ENCODE measurements at places on chromosomes 5 and 9.

GRCh38 chr5:159402311-159402710, 72.0 kb upstream of the IL12B start:
- peak; percentile 0 for DNase-seq

GRCh38 chr9:89988458-89988857, 383.6 kb downstream of the GADD45G start:
- DNase-seq, result no peak

DNA sequence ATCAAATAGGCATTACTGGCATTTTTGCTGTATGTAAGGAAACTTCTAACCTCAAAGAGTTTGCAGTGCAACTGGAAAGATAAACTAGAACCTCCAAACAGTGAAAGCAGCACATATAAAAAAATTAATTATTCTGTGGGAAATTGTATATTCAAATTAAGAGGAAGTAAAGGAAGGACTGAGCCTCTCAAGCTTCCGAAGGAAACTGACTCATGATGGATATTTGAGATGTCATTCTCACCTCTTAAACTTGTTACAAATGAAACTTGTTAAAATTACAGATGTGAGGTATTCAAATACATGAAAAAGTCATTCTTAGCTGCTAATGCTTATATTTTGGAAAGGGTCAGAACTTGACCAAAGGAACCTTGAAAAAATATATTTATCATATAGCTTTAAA, 538.7 kb downstream of the PDE4D start:
- no peak for DNase-seq

DNA sequence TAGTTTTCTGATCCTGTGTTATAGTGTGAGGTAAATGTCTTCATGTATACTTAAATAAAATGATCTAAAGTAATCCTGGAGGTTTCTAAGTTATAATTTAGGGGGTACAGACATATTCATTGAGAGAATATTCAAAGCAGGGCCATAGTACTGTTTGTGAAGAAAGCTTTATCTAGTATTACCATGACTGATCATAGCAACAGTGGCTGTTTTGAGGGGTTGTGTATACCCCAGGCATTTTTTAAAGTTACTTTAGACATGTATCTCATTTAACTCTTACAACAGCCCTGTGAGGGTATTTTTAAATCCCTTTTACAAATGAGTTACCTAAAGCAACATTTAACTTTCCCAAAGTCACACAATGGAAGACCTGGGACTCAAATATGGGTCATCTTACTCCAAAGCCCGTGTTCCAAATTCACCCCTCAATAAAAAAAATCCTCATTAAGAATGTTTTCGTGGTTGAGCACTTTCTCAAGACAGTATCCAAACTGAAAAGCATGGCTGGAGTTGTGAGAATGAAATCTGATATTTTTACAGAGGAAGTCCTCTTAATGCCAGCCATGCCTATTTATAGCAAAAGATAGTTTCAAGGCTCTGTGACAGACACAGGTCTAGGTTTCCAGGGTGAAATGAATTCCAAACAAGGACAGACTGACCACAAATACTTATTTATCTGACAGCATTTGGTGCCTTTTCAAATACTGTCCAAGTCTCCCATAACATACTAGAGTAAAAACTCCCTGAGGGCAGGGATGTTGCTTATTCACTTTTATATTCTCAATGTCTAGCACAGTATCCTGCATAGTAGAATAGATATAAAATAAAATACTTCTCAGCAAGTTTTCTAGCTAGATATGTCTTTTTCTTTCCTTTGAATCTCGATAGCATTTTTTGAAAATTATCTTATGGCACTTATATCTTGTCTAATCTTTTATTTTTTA, 10.4 kb downstream of the STOM start:
- DNase-seq, result no peak

DNA sequence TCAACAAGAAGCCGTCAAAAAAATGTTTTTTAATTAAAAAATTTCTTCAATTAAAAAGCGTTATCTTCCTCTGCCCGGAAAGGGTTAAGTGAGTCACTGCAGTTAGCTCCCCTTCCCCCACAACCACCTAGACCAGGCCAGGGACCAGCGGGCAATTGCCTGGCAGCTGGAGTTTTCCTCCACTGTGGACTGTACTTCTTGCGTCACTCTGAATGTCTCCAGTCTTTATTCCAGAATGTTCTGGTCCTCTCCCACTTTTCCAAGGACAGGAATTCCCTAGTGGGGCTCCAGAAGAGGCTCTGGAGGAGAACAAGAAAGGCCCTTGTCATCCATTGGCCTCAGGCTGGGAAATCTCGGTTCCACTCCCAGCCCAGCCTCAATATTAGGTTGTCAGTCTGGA, 114.0 kb downstream of the C9orf50 start:
- no peak for DNase-seq

DNA sequence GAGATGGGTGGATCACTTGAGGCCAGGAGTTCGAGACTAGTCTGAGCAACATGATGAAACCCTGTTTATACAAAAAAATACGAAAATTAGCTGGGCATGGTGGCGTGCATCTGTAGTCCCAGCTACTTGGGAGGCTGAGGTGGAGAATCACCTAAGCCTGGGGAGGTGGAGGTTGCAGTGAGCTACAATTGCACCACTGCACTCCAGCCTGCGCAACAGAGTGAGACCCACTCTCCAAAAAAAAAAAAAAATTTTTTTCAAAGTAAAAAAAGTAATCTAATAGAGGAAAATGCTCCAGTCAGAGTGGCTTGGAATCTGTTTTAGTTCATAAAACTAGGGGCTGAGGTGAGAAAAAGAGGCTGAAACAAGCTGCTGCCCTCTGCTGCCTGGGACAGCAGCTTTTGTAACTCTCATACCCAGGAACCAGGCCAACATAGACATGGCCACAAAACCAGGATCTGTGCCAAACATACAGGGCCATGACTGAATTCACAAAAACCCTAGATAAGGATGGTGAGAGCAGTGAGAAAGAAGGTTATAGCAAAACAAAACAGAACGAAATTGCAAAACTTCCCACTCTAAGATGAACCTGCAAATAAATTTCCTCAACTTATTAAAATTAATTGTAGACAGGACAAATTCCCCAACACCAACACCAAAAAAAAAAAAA, 13.1 kb upstream of the DCAF12 start:
- DNase-seq, result no peak

GRCh38 chr9:8816361-8816760, 1016.8 kb upstream of the DMAC1 start:
- DNase-seq, result peak; percentile 33

DNA sequence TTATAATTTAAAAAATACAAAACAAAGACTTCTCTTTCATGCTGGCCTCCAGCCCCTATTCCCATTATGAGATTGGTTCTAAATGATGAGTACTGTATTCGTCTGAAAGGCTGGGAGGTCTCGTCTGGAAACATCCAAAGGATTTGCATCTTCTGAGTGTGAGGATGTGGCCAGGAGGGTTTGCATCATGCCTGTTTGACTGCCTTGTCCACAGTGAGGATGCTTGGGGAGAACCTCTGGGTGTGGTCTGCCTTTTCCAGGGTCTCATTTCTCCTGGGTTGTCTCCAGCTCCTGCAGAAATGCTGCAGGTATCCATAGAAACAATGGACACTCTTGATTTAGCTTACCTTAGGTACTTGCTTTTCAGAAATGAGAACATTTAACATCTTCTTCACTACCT, 26.4 kb upstream of the CXCL14 start:
- DNase-seq, result no peak

- DNase-seq, result no peak
Measured at GRCh38 chr5:31412324-31412723, 119.6 kb downstream of the DROSHA start.

- DNase-seq, result no peak
Measured at GRCh38 chr5:128111818-128112448, 28.4 kb downstream of the SLC12A2 start.

- DNase-seq, result no peak
Measured at GRCh38 chr5:63555874-63556273, 406.4 kb downstream of the HTR1A start.

- no peak for DNase-seq
Measured at GRCh38 chr5:107425541-107426031, 245.2 kb downstream of the EFNA5 start.

GRCh38 chr9:121779381-121780117, 128.1 kb downstream of the DAB2IP start:
- DNase-seq, result no peak

- no peak for DNase-seq
Measured at GRCh38 chr9:87461256-87461655, 36.4 kb upstream of the DAPK1 start.

GRCh38 chr9:137395666-137396010, 27.3 kb downstream of the EXD3 start:
- DNase-seq, result no peak

GRCh38 chr5:173454736-173455598, 126.8 kb upstream of the STC2 start:
- no peak for DNase-seq

DNA sequence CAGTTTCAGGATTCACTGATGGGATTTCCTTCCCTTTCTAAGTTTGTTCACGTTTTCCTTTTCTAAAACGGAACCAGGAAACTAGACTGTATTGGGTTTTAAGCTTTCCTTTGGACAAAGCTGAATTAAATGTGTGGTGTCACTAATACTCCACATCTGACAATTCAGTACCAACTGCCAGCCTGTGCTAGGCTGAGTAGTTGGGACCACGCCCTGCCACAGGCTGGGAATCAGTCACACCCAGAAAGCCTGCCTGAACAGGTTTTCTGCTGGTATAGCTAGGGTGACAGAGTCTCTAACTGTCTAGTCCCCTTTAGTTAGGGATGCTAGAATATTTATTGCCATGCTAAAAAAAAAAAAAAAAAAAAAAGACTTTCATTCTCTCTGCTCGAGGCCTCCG, 15.6 kb downstream of the SPACA9 start:
- no peak for DNase-seq

- no peak for DNase-seq
Measured at GRCh38 chr5:125696762-125697161, 726.4 kb upstream of the GRAMD2B start.

DNA sequence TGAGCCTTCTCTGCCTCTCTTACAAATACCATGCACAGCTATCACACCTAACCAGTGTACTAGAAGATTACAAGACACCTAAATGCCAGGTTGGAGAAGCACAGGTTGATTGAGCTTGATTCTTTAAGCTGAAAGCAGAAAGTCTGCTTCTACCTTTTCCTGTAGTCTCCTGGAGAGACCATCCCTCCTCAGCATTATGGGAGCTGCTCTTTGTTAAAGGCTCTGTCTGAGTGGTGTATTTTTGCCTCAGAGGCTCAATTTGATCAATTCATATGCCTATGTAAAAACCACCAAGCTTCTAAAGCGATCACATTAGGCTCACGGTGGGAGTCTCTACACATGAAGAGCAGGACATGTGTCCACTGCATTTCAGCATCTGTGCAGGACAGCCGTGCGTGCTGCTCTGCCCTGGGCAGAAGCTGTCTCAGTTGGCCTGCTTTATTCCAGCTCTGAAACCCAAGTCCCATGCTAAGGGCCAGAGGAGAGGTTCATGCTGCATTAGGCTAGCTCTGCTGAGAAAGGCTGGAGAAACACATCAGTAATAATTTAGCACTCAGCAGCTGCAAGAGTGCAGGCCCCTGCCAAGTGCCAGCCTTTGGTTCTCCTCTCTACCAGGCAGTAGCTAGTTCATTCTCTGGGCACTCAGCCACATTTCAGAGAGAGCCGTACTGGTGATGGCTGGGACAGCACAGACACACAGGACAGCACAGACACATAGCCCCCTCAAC, 41.7 kb downstream of the TMEM167A start:
- peak; percentile 88 for DNase-seq

GRCh38 chr9:79562749-79563386, 8.9 kb upstream of the TLE4 start:
- DNase-seq, result no peak

- no peak for DNase-seq
Measured at GRCh38 chr5:26003966-26004365, 1034.4 kb downstream of the CDH9 start.

GRCh38 chr9:103371152-103371551, 376.0 kb downstream of the CYLC2 start:
- no peak for DNase-seq

DNA sequence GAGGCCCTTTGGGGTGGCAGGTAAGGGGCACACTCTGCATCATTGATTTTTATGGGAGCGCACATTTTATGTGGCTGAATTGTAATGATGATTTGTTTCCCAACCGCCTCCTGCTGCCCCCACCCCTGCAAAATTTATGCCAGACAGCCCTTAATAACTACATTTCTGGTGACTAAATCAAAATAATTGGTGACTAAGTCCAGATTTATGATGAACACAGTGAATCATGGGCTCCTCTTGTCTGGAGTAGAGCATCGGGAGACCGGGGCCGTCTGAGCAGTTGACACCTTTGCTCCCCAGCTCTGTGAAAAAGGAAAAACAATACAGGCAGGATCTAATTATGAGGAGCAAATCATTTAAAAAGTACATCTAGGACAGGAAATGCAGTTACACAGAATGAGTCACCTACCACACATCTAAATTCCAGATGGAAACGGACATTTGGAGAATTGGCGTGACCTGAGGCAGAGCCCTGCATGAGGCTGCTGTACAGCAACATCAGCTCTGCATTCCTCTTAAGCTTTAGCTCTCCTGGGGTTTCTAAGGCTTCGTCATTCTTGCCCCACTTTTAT, 58.9 kb downstream of the DOCK2 start:
- no peak for DNase-seq

- DNase-seq, result no peak
Measured at GRCh38 chr5:41191249-41191648, 22.1 kb downstream of the C6 start.

- peak; percentile 78 for DNase-seq
Measured at GRCh38 chr9:131530920-131531832, at the start of gene UCK1. UCK1 (minus strand) TSS chr9:131531263; CDS start chr9:131531174, 89 bp downstream.

GRCh38 chr5:133230823-133231578, 179.2 kb downstream of the HSPA4 start:
- DNase-seq, result no peak

GRCh38 chr5:100550531-100551051, 15.4 kb downstream of the FAM174A start:
- no peak for DNase-seq

DNA sequence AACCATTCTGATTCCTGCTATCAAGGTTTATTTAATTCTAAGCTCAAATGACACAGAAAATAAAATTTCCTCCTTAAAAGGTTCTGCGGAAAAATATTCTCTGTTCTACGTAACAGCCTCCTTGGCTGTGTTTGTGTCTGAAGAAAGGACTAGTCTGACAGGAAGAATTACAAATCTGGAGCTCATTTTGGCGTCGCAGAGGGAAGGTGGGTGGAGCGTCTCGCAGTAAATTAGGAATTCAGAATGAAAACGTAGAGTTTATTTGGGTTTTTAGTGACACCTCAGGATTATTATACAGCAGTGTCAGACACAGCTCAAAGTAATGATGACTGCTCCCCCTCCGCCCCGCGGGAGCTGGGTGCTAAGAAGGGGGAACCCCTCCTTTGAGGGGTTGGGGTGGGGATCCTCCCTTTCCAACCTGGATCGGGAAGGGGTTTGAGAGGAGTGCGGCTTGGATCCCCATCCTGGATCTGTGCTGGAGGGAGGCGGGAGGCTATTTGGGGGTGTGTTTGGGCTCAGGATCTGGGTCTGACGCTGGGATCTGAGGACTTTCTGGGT, 933 bp upstream of the TGFBR1 start:
- no peak for DNase-seq

DNA sequence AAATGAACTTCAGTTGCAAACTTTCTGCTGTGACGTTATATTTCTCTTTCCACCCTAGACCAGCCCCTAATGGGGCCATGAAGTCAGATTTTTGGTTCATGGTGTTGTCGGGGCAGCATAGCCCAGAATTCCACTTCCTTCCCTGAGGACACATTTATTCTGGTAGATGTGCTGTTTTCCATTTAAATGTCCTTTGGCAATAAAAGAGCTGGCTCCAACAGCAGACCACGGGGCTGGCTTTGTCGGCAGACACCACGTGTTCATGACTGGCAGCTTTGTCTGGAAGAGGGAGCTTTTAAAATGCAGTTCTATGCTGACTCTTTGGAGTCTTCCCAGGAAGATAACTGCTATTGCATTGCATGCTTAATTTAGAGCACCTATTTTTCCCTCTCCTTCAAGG, 17.6 kb upstream of the LCP2 start:
- no peak for DNase-seq
